ENCODE measurements at places on chromosomes 2 and 18.

- no peak overlapping the region for H3K4me3 ChIP-seq
- H3K27me3 ChIP-seq: peaks cover 13% of the 10 kb centered on the region
- H3K27ac ChIP-seq: no peak overlapping the region
Observed at GRCh38 chr2:224268441-224268840, 133.5 kb downstream of the FAM124B start.

DNA sequence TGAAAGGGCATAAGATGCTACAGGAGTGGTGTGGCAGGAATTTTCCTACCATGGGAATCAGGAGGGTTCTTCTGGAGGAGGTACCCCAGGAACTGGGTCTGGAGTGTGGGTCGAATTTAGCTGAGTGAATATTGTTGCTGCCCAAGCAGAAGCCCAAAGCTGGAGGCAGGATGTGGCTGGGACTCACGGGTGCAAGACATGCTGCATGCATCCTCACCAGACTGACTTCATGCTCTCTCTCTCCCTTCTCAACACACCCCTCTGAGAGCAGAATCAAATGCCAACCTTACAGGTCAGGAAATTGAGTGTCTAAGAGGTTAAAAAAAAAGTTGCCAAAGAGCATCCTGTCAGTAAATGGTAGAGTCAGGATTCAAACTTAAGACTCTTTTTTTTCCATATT lies 78.8 kb upstream of the TTC39C start:
- peak; percentile 38 for DNase-seq
- peaks cover 42% of the 10 kb centered on the region for H3K4me1 ChIP-seq
- peaks cover 2% of the 10 kb centered on the region for H3K27me3 ChIP-seq
- H3K27ac ChIP-seq: no peak overlapping the region
- no peak overlapping the region for H3K4me3 ChIP-seq
- no peaks in the 10 kb centered on the region for H3K36me3 ChIP-seq

DNA sequence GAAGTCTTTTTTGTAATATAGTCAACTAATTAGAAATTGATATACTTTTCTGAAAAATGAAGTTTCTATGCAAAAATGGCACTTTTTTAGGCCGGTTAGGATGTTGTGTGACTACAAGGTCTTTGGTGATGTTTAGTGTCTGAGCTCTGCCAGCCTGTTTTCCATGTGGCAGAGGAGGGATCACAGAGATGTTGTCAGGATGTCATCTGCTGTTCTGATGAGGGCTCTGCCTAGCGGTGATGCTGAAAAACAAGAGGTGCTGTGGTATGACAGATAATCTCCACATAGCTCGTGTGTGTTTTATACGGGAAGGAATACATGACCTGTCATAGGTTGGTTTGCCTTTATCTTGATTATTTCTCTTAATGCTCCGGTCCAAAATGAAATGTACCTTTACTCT lies 12.0 kb upstream of the IAH1 start:
- peaks cover 28% of the 10 kb centered on the region for H3K36me3 ChIP-seq
- no peak overlapping the region for H3K4me3 ChIP-seq
- H3K27ac ChIP-seq: no peak overlapping the region
- H3K27me3 ChIP-seq: no peaks in the 10 kb centered on the region
- no peaks in the 10 kb centered on the region for H3K4me1 ChIP-seq

DNA sequence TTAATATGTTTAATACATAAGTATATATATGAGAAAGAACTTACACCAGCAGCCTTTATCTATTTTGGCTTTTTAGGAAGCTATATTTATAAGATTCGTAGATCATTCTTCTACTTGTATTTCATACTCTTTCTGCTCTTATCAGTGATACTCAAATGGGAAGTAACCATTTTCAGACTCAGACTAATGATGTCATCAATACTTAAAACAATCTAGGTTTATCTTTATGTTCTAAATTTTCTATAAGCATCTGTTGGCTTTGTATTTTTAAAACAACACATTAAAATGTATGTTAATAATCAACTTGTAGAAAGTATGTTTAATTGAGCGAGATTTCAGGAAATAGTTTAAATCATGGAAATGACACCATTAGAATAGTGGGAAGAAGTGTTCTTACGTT lies 50.9 kb upstream of the DYSF start:
- no peak overlapping the region for H3K4me3 ChIP-seq
- H3K4me1 ChIP-seq: peaks cover 4% of the 10 kb centered on the region
- H3K27me3 ChIP-seq: no peaks in the 10 kb centered on the region
- no peak for DNase-seq
- no peak overlapping the region for H3K27ac ChIP-seq

DNA sequence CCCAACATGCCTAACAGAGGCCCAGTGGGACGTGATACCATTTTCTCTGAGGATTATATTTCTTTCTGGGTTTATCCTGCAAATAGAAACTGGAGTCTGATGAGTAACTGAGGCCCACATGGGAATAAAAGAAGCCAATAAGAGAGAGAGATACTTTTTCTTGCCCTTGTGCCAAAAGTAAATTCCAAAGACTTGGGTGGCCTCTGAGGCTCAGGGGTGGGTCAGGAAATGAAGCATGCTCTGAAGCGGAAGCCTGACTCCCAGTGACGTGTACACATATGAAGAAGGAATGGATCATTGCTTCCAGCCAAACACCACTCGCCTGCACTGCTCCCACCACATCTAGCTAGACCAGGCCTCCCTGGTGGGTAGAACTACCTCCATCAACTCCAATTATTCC lies 273.6 kb upstream of the NCKAP5 start:
- H3K4me1 ChIP-seq: peaks cover 5% of the 10 kb centered on the region
- no peak overlapping the region for H3K4me3 ChIP-seq
- H3K27ac ChIP-seq: no peak overlapping the region
- no peak for DNase-seq

GRCh38 chr2:6955511-6956136 lies 38.4 kb downstream of the RNF144A start:
- H3K4me1 ChIP-seq: peaks cover 44% of the 10 kb centered on the region
- no peaks in the 10 kb centered on the region for H3K27me3 ChIP-seq
- peaks cover 8% of the 10 kb centered on the region for H3K36me3 ChIP-seq
- DNase-seq: no peak

DNA sequence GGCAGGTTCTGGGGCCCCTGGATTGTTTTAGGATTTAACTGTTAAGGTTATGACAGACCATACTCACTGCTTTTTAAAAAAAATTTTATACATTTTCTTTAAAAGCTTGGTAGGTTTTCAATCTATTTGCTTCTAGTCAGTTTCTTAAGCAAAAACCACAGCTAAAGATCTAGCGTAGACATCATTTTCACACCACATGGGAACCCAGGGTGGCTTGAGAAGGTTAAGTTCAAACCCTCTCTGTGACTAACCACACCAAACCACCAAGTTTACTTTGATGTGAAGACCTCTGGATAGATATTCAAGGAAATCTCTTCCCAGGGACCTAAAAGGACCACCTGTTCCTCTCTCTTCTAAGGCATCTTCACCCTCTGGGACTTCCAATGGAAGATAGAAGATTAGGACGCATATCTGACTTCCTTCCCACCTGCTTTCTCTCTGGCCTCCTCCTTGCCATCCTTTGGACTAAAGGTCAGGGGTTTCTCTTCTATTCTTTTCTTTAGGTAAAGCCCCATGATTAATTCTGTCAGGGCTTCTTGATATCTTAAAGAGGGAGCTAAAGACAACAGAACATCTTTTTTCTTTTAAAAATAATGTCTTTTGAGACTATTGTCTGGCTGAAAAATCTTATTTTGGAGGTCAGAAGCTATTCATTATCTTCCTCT lies 32.3 kb downstream of the FOSL2 start:
- peak overlapping the region; percentile 85 for H3K27ac ChIP-seq
- DNase-seq: peak; percentile 47
- H3K4me3 ChIP-seq: no peak overlapping the region
- peaks cover 2% of the 10 kb centered on the region for H3K36me3 ChIP-seq

- peak; percentile 61 for DNase-seq
- peaks cover 11% of the 10 kb centered on the region for H3K27me3 ChIP-seq
- H3K27ac ChIP-seq: no peak overlapping the region
- H3K4me3 ChIP-seq: peak overlapping the region; percentile 79
- H3K36me3 ChIP-seq: no peaks in the 10 kb centered on the region
- H3K4me1 ChIP-seq: no peaks in the 10 kb centered on the region
Observed at GRCh38 chr18:35949903-35950627, 22.4 kb upstream of the RMP24 start.

DNA sequence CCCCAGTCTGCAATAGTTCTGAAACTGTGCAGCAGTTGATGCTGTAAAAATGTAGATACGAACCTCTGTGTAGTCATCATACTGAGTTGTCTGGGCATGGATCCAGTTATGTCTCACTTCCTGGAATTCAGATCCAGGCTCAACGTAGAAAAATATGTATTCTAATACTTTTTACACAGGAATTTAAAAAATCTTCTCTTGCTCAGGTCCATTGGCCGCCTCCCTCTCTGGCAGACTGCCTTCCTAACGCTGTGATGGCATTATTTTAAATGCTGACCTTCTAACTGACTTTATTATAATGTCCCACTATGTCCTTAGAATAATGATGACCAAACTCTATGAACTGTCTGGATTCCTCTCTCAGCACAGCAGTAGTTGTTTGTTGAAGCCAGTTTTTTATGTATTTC lies 119.6 kb downstream of the FEZ2 start:
- H3K36me3 ChIP-seq: peaks cover 21% of the 10 kb centered on the region
- no peak overlapping the region for H3K4me3 ChIP-seq

- peaks cover 15% of the 10 kb centered on the region for H3K4me1 ChIP-seq
- H3K36me3 ChIP-seq: no peaks in the 10 kb centered on the region
- no peak overlapping the region for H3K4me3 ChIP-seq
- no peak for DNase-seq
- no peaks in the 10 kb centered on the region for H3K27me3 ChIP-seq
Observed at GRCh38 chr2:144349674-144350073, 170.2 kb downstream of the ZEB2 start.

DNA sequence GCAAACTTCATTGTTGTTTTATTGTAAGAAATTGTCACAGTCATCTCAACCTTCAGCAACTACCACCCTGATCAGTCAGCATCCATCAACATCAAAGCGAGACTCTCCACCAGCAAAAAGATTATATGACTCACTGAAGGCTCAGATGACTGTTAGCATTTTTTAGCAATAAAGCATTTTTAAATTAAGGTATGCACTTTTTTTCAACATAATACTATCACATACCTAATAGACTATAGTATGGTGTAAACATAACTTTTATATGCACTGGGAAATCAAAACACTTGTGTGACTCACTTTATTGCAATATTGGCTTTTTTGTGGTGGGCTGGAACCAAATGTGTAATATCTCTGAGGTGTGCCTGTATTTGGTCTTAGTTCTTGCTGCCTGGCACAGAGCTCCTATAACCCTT lies 15.6 kb downstream of the SCN1A start:
- no peak overlapping the region for H3K27ac ChIP-seq
- H3K4me3 ChIP-seq: no peak overlapping the region
- DNase-seq: peak; percentile 18
- H3K4me1 ChIP-seq: no peaks in the 10 kb centered on the region
- H3K36me3 ChIP-seq: no peaks in the 10 kb centered on the region

DNA sequence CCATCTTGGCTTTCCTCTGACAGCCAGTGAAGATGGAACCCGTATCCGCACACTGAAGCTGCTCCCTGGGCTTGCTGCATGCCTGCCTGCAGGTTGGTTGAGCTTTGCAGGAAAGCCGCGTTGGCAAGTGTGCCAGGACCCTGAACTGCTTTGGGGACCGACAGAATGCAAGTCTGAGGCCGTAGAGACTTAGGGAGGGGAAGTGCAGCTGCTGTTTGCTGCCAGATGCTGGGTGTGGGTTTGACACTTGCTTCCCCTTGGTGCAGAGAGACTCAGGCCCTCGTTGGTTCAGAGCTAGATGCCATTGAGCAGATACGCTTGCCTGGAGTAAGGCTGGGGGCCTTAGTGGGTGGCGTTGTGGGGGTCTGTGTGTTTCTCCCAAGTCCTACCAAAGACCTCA lies 13.1 kb upstream of the PHLPP1 start:
- peaks cover 4% of the 10 kb centered on the region for H3K27me3 ChIP-seq
- no peaks in the 10 kb centered on the region for H3K36me3 ChIP-seq
- no peak overlapping the region for H3K27ac ChIP-seq
- no peak overlapping the region for H3K4me3 ChIP-seq

DNA sequence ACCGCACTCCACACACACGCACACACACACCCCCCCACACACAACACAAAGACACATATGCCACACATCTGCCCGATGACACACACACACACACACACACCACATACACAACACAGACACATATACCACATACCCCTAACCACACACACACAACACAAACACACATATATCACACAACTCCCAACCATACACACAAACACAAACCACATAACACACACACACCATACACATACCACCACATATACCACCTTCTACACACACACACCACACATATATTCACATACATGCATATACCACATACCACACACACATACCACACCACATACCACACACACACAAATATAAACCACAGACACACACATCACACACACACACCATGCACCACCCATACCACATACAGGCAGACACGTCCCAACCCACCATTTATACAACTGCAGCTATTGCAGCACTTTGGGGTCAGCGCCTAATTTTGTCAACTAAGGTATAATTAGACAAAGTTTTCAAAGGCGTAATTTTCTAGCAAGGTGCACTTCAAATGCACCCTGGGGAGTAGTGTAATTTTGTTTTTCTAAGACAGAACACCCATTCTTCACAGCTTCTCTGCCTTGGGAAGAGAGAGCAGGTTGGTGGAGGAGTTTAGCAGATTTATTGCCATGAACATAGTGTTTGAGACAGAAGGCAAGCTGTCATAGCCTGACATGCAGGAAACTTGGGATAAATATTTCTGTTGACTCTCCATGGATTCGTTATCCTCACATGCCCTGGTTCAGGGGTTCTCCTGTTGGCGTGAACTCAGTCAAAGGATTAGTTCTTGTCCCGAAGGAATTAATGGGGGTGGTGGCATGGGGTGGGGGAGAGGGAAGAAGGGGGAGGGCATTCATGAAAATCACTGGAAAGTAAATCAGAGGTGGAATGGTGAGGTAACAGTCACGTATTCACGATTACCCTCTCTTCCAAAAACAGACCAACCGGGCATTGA lies 416.1 kb downstream of the LPIN1 start:
- H3K27me3 ChIP-seq: peaks cover 3% of the 10 kb centered on the region
- H3K36me3 ChIP-seq: no peaks in the 10 kb centered on the region
- no peak overlapping the region for H3K4me3 ChIP-seq
- H3K4me1 ChIP-seq: peaks cover 16% of the 10 kb centered on the region
- no peak overlapping the region for H3K27ac ChIP-seq

DNA sequence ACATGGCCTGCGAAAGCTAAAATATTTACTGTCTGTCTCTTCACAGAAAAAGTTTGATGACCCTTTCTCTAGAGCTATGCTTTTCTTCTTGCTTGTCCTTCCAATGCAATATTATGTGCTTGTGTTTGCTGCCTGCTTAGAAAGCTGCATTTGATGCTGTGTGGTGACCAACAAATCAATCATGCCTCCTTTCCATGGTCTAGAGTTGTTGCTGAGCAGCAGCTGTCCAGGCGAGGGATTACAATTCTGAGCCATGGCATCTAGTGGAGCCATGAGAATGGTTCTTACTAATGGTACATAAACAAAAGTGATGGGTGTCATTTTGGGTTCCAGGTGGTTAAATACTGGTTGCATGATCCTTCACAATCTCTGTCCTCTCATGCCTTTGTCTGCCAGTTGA lies 1142.1 kb downstream of the DPP10 start:
- no peaks in the 10 kb centered on the region for H3K27me3 ChIP-seq
- H3K4me3 ChIP-seq: no peak overlapping the region
- no peak for DNase-seq
- no peaks in the 10 kb centered on the region for H3K4me1 ChIP-seq

GRCh38 chr18:78995740-78996395 lies 16.2 kb downstream of the SALL3 start:
- DNase-seq: no peak
- no peaks in the 10 kb centered on the region for H3K36me3 ChIP-seq
- peaks cover 10% of the 10 kb centered on the region for H3K27me3 ChIP-seq
- H3K4me1 ChIP-seq: no peaks in the 10 kb centered on the region
- H3K27ac ChIP-seq: no peak overlapping the region
- H3K4me3 ChIP-seq: no peak overlapping the region

GRCh38 chr2:70679259-70679658 lies 88.7 kb downstream of the ADD2 start:
- no peak for DNase-seq
- no peaks in the 10 kb centered on the region for H3K27me3 ChIP-seq
- no peak overlapping the region for H3K27ac ChIP-seq
